ENCODE measurements at places on chromosomes 7 and 10.

DNA sequence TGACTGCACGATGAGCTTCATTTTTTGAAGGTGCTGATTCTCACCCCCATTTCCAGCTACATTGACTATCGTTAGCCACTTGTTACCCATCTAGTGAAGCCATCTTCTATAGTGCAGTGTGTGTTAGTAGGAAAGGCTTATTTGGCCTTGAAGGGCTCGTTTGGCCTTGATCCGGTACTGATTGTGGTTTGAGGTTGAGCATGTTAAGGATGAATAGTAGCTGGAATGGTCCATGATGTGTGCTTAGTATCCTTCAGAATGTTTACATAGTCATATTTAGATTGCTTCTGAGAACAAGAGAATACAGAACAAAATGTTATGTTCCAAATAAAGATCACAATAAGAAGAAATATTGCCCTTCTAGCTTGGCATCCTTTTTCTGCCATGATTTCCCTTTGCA, 591.5 kb downstream of the AUTS2 start:
- no peak for DNase-seq

DNA sequence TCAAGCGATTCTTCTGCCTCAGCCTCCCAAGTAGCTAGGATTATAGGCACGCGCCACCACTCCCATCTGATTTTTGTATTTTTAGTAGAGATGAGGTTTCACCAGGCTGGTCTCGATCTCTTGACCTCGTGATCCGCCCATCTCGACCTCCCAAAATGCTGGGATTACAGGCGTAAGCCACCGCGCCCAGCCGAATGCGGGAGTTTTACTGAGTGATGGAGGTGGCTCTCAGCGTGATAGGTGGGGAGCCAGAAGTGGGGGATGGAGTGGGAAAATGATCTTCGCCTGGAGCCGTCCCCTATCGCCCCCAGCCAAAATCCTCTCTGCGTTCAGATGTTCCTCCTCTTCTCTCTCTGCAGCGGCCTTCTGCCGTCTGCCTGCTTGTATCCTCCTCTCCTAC, 348.4 kb upstream of the NPSR1 start:
- DNase-seq, result no peak

DNA sequence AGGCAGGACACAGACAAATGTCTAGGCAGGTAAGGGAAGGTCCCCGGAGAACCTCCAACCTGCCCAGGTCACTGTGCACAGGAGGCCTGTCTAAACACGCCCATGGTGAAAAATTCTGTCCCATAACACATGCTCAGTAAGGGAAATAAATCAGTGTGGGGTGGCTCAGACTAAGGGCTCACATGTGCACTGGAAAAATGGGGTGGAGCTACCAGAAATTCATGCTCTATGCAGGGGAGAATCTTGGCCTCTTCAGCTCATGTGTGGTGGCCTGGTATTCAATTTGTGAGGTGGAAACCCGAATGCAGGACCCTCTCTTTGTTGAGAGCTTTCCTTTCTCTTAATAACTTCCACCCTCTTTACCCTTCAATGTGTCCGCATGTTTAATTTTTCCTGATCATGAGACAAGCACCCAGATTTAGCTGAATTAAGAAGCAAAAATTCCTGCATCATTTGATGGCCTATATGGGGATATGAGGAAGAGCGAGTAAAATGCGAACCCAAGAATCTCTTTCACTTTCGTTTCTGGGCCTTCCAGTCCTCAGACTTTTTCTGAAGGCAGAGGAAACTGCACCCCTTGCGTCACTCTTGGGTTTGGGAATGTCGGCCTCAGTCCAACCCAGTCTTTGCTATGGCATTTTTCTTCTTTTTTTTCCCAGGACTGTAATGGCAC, 163.2 kb downstream of the DGKB start:
- no peak for DNase-seq

DNA sequence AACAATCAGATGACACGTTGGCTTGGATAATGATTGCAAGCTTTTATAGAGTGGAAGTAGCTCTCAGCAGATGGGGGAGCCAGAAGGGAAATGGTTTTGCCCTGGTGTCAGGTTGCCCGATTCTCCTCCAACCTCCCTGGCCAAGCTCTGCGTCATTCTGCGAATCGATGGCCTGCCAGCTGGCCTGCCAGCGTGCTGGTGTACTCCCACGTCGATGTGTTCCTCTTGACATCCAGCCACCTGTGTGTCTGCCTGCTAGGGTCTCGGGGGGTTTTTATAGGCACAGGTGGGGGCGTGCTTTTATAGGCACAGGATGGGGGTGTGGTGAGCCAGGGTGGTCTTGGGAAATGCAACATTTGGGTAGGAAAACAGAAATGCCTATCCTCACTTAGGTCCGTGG, 4.6 kb downstream of the NET1 start:
- no peak for DNase-seq

DNA sequence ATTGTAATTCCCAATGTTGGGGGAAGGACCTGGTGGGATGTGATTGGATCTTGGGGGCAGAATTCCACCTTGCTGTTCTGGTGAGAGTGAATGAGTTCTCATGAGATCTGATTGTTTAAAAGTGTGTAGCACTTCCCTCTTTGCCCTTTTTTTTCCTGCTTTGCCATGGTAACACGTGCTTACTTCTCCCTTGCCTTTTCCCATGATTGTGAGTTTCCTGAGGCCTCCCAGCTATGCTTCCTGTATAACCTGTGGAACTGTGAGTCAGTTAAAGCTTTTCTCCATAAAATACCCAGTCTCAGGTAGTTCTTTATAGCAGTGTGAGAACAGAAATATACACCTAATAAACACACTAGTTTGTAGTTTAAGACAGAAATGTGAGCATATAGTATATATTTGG, 166.8 kb upstream of the MAGI2 start:
- DNase-seq, result no peak

Measured in esophagus squamous epithelium (tissue), 5 donors.